ENCODE measurements at places on chromosomes 3 and 15. TPM values are rescaled to one million over a fixed set of nuclear protein-coding genes. Genes with fewer than 3 reads are reported as not detected.

GRCh38 chr3:8816106-8816505 lies 46.7 kb upstream of the OXTR start:
- DNase-seq = no peak

- no peak for DNase-seq
Measured at GRCh38 chr3:157219215-157219614, 59.3 kb upstream of the CCNL1 start.

- no peak for DNase-seq
Measured at GRCh38 chr15:79863886-79864285, 32.9 kb downstream of the MTHFS start.

- no peak for DNase-seq
Measured at GRCh38 chr15:90743407-90743806, 26.3 kb downstream of the BLM start.

GRCh38 chr3:14771593-14772497 lies 46.9 kb upstream of the FGD5 start:
- DNase-seq = no peak

DNA sequence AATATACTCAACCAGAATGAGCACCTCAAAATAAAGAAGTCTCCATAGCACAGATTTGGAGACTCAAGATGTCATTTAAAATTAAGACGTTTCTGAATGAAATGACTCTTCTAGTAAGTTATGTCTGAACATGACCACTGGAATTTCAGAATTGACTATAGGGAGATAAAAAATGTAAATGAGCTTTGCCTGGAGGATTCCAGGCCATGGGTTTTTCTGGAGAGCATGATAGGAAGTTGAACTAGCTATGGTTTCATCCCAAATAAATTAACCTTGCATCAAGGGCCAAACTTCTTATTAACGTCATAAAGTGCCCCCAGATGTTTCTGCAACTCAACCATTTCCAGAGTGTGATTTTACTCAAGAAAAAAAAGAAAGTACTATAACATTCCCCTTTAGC lies 222.6 kb upstream of the NR2F2 start:
- no peak for DNase-seq

GRCh38 chr3:25150199-25150598 lies 277.9 kb upstream of the RARB start:
- DNase-seq = no peak

- no peak for DNase-seq
Measured at GRCh38 chr3:50585919-50586762, 16.8 kb downstream of the HEMK1 start.

- no peak for DNase-seq
Measured at GRCh38 chr3:94082391-94082937, 19.6 kb downstream of the NSUN3 start.

- DNase-seq = no peak
Measured at GRCh38 chr15:90412356-90413194, 24.5 kb downstream of the IQGAP1 start.

DNA sequence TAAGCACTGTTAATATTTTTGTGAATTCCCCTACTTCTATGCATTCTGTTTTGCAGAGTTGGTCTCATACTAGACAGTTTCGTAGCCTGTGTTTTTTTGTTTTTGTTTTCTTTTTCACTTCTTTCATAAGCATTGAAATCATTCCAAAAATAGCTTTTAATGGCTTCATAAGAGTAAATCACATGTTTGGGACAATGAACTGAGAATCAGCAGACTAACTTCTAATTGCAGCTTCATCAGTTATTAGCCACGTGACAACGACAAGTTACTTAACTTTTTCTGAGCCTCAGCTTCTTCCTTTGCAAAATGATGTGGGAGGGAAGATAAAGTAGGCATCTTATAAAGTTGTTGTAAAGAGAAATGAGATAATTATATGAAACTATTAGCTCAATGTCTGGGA lies 124.8 kb downstream of the LIPC start:
- no peak for DNase-seq

- no peak for DNase-seq
Measured at GRCh38 chr3:32643816-32644215, 41.2 kb upstream of the CNOT10 start.

DNA sequence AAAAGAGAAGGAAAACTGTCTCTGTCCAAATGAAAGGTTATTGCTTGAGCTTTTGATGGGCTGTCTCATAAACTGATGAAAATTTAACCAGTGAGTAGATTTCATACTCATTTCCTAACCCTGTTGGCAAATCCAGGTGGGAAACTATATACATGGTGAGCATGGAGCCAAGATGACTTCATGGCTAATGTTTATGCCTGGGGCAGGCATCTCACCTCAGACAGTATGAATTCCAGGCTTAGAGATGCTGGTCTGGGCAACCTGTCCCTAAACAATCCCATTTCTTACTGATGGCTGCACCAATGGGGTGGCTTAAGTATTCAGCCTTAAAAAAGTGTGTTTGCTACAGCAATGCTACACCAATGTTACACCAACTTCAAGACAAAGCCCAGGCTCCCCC lies 58.1 kb downstream of the SLTM start:
- no peak for DNase-seq

DNA sequence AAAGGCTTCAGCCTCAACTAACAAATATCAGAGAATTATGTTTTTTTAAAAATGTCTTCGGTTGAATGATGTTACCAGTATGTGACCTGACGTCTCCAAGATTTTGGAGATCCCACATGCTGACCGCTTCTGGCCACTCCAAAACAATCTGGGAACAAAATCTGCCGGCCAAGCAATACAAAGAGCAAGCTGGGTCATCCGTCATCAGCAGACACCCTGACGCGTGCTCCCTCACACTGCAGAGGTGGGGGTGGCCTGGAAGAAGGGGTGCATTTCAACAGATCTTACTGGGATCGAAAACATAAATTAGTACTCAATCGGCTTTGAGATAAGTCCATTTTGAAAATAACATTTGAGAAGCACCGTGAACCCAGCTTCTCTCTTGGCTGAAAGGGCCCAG lies 33.6 kb downstream of the HES1 start:
- no peak for DNase-seq

GRCh38 chr15:31135523-31135922 lies 34.0 kb upstream of the TRPM1 start:
- DNase-seq = no peak

- DNase-seq = no peak
Measured at GRCh38 chr3:30161375-30161774, 445.0 kb upstream of the TGFBR2 start.

GRCh38 chr3:77541203-77541922 lies 501.5 kb downstream of the ROBO2 start:
- no peak for DNase-seq

DNA sequence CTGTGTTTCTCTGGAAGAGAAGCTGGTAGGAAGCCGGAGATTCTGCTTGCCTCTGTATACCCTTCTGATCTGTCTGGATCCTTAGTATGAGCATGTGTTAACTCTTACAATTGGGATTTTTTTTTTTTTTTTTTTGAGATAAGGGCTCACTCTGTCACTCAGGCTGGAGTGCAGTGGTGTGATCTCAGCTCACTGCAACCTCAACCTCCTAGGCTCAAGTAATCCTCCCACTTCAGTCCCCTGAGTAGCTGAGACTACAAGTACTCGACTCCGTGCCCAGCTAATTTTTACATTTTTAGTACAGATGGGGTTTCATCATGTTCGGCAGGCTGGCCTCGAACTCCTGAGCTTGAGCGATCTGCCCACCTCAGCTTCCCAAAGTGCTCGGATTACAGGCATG lies 44.5 kb downstream of the RPN1 start:
- no peak for DNase-seq

GRCh38 chr15:22866079-22866478 lies 27.6 kb downstream of the NIPA2 start:
- DNase-seq = no peak

GRCh38 chr3:187021748-187022402 lies 91.5 kb downstream of the ST6GAL1 start:
- no peak for DNase-seq

DNA sequence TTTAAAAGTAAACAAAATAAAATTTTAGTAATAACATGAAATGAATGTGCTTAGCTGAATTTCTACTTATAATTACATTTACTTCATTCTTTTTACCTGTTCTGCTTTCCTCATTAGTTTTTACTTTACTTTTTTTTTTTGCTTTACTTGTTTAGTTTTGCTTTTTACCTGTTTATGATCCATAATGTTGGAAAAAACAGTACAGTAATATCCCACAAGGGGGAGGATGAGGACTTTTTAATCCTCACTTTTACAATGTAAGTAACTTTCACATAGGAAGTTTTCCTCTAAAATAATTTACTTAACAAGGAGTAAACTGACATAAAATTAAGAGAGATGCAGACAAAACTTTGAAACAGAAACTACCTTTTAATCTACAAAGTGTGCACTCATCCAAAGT lies 268.7 kb downstream of the TBC1D5 start:
- no peak for DNase-seq

- DNase-seq = no peak
Measured at GRCh38 chr3:126945171-126945721, 37.7 kb upstream of the PLXNA1 start.

DNA sequence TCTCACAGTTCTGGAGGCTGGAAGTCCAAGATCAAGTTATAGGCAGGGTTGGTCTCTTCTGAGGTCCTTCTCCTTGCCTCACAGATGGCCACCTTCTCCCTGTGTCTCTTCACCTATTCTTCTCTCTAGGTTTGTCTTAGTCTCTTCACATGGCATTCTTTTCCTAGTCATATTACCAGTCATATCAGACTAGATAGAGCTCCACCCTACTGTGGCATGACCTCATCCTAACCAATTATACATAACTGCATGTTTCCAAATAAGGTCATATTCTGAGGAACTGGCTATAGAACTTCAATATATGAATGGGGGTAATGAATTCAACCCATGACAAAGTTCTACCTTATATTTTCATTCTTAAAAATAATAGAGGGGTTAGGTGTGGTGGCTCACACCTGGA lies 196.4 kb upstream of the UBE3A start:
- DNase-seq = no peak

GRCh38 chr3:97949743-97950142 lies 22.5 kb downstream of the RIOX2 start:
- DNase-seq = no peak

DNA sequence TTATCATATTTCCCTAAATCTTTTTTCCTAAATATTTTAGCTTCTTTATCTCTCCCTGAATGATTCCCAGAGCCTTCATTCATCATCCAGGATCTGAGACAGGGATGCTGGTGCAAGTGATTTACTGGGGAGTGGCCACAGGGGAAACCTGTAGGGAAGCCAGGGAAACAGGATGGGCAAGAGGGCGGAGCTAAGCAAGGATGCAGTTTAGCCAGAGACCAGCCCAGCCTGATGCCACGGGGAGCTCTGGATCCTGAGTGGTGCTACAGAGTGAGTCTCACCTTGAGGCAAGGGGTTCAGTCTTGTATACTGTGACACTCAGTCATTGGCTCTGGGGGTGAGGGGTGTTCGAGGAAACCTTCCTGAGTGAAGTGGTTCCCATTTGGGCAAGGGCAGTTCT lies 39.7 kb upstream of the LRRFIP2 start:
- DNase-seq = no peak

- no peak for DNase-seq
Measured at GRCh38 chr3:61903931-61904657, 342.7 kb downstream of the PTPRG start.

- DNase-seq = no peak
Measured at GRCh38 chr3:146626403-146627122, 21.4 kb upstream of the PLSCR5 start.

DNA sequence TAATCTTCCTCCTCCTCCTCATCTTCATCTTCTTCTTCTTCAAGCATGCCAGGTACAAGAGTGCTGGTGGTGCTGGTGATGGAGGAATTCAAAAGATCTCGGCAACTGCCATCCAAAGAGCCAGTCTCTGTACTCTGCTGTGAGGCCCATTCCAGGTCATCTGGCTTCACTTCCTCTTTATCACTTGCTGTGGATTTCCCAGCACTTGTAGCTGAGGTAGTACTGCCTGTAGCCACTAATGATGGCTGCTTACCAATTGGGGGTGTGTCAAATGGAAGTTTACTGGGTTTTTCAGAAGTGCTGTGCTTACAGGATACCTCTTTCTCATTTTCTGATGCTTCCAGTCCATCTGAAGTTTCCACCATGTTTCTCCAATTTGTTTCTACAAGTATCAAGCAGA lies 28.8 kb upstream of the SHC4 start:
- no peak for DNase-seq

- no peak for DNase-seq
Measured at GRCh38 chr3:10772271-10773161, 43.5 kb upstream of the SLC6A11 start.

- DNase-seq = no peak
Measured at GRCh38 chr15:62109982-62110851, 43.4 kb downstream of the C2CD4A start.

GRCh38 chr15:74865316-74865715 lies 7.8 kb downstream of the SCAMP2 start:
- DNase-seq = no peak

The GMNC gene
- not detected for total RNA-seq

The ELP6 gene
- total RNA-seq = 22.6 TPM

The PLA2G4E gene
- total RNA-seq = not detected

The GOLGA8K gene
- 0.17 TPM for total RNA-seq

The GOLGA6D gene
- total RNA-seq = not detected

The ZPLD1 gene
- not detected for total RNA-seq

The WDR93 gene
- total RNA-seq = 0.17 TPM

The CPN2 gene
- total RNA-seq = not detected

The HYAL3 gene
- total RNA-seq = 13.0 TPM

The SLC6A20 gene
- not detected for total RNA-seq

The SLCO2A1 gene
- total RNA-seq = not detected

The AP3B2 gene
- total RNA-seq = 0.89 TPM

Measured in NCI-H460 (cell line).